ENCODE measurements at places on chromosomes 5 and 9.
A peak's percentile ranks its signal among the peaks of the same experiment; 100 is the strongest.

DNA sequence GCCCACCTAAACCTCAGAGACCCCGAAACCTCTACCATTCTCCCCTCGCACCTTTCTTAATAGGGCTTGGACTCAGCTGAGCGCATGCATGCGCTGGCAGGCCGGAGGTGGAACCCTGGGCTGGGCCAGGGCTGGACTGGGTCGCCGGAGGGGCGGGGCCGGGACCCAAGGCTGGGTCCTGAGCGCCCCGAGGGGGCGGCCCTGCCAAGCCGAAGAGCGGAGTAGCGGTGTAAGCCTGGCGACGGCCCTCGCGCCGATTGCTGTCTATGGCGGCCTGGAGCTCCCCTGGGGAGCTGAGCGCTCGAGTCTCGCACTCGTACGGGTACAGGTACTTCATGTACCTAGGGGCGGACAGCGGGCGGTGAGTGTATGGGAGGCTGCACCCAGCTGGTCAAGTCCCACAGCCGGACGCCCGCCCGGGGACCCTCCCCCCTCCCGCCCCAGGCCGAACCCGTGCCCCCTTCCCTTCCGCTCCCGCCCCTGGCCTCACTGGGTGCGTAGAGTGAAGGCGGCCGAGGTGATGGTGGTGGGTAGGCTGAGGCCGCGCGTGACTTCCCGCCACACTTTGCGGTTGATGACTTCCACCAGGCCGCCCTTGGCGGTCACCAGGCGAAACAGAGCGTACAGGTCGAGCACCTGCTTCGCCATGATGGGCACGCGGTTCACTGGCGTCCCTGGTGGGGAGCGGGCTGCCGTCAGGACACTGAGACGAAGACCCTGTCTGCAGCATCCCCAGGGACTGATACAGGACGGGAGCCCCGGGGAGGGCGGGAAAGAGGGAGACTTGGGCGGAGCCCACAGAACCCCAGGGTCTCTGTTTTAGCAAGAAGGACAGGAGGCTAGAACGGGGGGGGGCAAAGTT, 3.3 kb upstream of the DCTN3 start:
- DNase-seq, result no peak

DNA sequence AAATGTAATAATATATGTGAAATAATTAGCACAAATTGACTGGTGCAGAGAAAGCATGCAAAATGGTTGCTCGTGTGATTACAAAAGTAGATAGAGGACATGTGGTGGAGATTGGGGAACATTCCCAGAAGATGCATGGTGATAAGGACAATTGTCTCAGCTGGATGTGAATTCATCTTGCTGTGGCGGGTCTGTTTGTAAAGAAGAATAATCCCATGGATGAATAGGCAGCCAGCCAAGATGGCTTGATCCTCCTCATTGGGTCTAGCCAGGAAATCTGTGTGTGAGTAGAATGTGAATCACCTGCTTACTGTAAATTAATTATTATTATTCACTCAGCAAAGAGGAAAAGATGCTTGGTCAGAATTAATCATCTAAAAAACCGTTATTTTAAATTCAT, 12.6 kb upstream of the DPYSL3 start:
- DNase-seq, result peak; percentile 63

- DNase-seq, result no peak
These were observed 41.5 kb upstream of the STXBP1 start for GRCh38 chr9:127570533-127571111.

- DNase-seq, result no peak
These were observed 105.4 kb downstream of the SLC25A46 start for GRCh38 chr5:110844251-110844650.

DNA sequence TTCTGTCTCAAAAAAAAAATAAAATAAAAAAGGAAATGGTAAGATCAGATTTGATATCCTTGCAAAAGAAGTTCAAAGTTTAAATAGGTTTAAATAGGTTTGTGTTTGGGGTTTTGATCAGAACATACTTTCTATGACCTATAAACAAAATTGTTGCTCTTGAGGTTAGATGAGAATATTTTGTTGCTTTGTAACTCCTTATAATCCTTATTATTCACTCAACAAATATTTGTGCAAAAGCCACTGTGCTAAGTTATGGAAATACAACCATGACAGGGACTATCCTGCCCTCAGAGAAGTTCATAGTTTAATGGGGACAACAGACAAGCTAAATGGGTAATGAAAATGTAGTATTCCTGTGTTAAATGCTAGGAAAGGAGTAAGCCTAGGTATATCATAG, 71.5 kb downstream of the INVS start:
- DNase-seq, result no peak

- DNase-seq, result no peak
These were observed 53.9 kb upstream of the TNFAIP8 start for GRCh38 chr5:119301906-119302305.

GRCh38 chr5:142202282-142202681, 93.7 kb downstream of the NDFIP1 start:
- no peak for DNase-seq

DNA sequence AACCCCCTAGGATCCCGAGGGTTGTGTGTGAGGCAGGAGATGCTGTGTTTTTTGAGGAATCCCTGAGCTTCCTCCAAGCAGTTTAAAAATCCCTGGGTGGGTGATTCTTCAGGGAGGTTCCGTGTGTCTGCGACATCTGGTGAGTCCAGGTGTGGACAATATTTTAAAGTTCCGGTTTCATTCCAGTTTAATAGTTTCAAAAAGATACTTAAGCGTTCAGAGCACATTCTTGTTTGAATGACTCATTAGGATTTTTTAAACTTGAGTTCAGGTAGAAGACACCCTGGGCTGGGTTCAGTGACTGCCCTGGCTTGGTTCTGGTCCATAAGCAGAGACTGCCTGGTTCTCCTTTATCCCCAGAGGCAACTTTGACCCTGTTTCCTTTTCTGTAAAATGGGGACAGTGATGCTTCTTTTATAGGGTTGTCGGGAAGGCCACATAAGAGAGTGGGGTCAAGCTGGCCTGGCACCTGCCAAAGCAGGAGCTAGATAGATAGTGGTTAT, 119.2 kb downstream of the RGS3 start:
- DNase-seq, result no peak

GRCh38 chr5:57185313-57185712, 11.5 kb downstream of the GPBP1 start:
- DNase-seq, result no peak

DNA sequence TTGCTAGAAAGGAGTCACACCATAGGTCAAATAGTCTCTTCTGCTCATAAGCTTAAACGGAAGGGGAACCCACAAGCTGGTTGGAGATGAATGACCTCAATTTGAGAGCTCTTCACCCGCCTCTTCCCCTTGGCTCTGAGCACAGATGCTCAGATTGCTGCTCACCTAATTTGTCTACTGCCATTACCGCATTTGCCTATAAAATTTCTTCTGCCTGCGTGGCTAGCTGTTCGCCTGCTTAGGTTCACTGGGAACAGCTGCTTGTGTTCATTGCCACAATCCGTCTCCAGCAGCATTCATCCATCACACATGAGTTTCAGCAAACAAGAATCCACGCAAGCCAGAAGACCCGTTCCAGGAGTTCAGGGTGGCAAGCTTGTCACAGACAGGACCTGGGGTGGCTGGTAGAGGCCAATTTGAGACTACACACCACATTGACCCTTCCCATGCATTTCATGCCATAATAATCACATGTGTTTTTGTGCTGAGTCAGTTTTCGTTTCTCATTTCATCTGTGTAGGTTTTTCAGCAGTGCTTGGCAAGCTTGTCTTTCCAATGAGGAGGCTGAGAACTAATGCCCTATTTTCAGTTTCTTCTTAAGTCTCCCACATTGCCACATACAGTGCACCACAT, 50.2 kb upstream of the DNAH5 start:
- DNase-seq, result no peak

GRCh38 chr5:68418201-68418600, 202.6 kb downstream of the PIK3R1 start:
- DNase-seq, result no peak

DNA sequence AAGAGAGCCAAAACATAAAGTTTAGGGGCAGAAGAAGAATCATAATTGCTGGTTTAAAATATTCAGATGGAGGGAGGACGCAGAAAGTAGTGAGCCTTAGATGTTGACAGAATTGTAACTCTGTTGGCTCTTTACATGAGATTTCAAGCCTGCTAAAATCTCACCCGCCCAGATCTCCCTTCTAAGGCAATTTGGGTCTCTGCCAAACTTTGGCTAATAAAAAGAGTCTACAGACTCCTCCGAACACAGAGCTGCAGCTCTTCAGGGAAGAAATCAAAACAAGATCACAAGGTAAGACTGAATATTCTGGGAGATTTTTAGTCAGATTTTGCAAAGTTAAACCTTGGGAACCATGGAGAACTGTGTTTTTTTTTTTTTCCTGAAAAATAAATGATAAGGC, at the start of gene IL33:
IL33 (plus strand) TSS at position 246 of the 400 bp plus-strand sequence. CDS start 25,888 bp downstream, outside the sequence.
- no peak for DNase-seq

- DNase-seq, result no peak
These were observed 131.4 kb upstream of the FAM120A start for GRCh38 chr9:93319992-93320500.

DNA sequence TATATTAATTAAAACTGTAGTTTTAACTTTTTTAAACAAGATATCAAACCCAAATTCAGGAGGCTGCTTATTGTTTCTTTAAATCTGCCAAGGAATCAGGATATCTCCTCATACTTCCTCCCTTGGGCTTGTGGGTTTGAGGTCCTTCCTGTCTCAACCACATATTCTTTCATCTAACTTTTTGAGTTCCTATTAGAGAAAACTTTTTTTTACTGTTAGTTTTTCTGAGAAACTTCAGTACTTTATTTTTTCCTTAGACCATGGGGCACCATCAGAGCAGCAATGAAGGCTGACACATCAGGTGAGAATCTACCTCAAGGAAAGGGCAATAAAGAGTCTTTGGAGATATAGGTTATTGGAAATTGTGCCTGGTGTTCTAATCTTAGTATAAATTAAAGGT, 56.7 kb downstream of the TSSK1B start:
- no peak for DNase-seq

DNA sequence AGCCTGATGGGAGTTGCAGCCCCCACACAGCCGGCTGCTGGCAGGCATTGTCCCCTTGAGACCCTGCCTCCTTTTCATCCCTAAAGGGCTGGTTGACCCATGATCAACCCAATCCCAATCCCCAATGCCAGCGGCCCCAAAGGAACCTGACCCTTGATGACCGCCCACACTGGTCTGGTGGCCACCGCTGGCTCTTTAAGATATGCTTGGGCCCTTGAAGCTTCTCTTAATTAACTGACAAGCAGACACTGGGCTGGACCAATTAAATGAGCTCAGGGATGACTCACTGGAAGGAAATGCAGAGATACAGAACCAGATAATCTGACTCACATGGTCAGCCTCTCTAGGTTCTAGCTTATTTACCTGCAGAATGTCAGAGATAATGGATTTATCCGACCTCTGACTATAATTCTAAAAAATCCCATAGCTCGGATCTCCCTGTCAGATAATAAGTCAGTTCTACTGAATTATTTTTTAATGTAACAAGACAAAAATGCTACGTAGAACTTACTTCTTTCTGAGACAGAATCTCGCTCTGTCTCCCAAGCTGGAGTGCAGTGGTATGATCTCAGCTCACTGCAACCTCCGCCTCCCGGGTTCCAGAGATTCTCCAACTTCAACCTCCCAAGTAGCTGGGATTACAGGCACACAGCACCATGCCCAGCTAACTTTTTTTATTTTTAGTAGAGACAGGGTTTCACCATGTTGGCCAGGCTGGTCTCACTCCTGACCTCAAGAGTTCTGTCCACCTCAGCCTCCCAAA, 11.1 kb upstream of the MLANA start:
- peak; percentile 95 for DNase-seq

DNA sequence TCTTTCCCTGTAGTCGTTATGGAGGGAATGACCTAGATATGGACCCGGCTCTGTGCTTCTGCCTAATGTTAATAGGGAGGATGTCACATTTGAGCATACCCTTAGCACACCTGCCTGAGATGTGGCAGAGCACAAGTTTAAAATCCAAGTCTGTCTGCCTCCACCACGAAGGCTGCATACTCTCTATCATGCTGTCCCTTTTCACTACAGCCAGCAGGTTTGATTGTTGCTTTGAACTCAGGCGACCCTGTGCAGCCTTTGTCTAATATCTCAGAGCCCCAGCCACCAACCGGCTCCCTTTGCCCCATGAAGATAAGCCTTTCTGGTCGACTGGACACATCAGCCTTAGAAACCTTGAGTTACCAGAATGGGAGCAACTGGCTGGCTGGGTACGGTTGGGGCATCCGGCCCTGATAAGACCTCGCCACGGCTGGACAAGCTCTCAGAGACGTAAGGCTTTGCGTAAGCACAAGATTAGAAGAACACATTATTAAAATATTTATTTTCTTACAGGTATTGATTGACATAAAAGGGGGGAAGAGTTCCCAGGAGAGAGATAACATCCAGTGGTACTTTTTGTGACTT, 222.0 kb upstream of the TRIM32 start:
- no peak for DNase-seq

DNA sequence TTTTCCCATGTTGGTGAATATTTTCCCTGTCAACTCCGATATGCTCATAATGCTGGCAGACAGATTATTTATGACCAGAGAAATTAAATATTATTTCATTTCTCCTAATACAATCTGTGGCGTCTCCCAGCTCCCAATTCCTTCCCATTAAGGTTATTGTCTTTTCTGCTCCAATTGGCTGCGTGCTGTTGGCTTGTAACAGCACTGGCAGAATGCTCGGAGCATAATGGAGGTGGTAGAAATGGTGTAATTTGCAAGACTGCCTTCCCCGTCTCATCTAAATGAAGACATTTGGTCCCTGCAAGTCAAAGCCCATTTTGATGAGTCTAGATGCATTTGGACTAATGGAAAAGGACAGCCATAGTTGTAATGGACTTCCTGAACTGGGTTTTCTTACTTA, 601.7 kb downstream of the BRINP1 start:
- no peak for DNase-seq

DNA sequence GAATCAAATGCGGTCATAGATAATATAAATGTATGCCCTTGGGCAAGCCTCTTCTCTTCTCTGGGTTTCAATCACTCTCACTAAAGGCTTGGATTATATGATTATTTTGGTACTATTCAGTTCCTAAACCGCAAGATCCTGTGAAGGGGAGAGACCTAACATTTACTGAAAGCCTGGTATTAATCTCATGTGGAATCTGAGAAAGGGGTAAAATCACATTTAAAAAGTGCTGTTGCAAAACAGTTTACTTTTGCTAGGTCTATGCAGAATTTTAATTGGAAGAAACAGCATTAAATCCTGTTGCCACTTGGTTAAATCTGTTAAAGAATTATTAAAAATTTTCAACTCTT, 50.7 kb downstream of the SLC44A1 start:
- no peak for DNase-seq

DNA sequence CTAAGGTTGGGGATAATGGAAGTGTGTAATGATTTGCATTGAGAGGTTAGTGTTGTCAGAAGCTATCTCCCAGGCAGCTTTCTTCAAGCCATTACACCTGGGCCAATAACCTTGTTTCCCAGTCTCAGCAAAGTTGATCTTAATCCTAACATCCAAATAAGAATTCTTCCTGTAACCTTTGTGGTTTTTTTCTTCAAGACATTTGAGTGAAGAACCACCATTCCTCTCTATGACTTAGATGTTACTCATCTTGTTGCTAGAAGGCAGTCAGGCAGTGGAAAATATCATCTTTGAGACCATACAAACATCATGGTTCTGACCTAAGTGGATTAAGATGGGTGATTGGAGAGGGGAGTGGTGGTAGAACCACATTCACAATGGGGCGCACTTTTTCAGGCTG, 103.5 kb downstream of the NDUFAF2 start:
- DNase-seq, result peak; percentile 78

GRCh38 chr5:80216753-80217596, 38.9 kb downstream of the SERINC5 start:
- DNase-seq, result no peak

Data from foreskin keratinocyte (primary cell).